ENCODE measurements at places on chromosomes 1 and 21. TPM values are rescaled to one million over a fixed set of nuclear protein-coding genes. Genes with fewer than 3 reads are reported as not detected.

Gene PEX10
- total RNA-seq, result 23.3 TPM

Gene NUAK2
- 3.7 TPM for total RNA-seq

Gene LIN28A
- not detected for total RNA-seq

Gene CLCA1
- total RNA-seq, result not detected

Gene OR2T33
- total RNA-seq, result not detected

GRCh38 chr1:3638027-3638426 lies 11.9 kb downstream of the WRAP73 start:
- H3K27ac ChIP-seq, result no peak overlapping the region
- H3K4me1 ChIP-seq, result no peaks in the 10 kb centered on the region
- no peaks in the 10 kb centered on the region for H3K36me3 ChIP-seq
- no peak overlapping the region for H3K4me3 ChIP-seq

- H3K4me1 ChIP-seq, result no peaks in the 10 kb centered on the region
- H3K27me3 ChIP-seq, result no peaks in the 10 kb centered on the region
- no peak for DNase-seq
- H3K27ac ChIP-seq, result no peak overlapping the region
- no peaks in the 10 kb centered on the region for H3K36me3 ChIP-seq
- H3K4me3 ChIP-seq, result no peak overlapping the region
Measured at GRCh38 chr1:163875927-163876320, 554.2 kb downstream of the NUF2 start.

GRCh38 chr1:94609619-94610018 lies 68.1 kb upstream of the F3 start:
- H3K36me3 ChIP-seq, result no peaks in the 10 kb centered on the region
- H3K27me3 ChIP-seq, result no peaks in the 10 kb centered on the region
- no peak overlapping the region for H3K4me3 ChIP-seq
- DNase-seq, result no peak
- H3K27ac ChIP-seq, result no peak overlapping the region

DNA sequence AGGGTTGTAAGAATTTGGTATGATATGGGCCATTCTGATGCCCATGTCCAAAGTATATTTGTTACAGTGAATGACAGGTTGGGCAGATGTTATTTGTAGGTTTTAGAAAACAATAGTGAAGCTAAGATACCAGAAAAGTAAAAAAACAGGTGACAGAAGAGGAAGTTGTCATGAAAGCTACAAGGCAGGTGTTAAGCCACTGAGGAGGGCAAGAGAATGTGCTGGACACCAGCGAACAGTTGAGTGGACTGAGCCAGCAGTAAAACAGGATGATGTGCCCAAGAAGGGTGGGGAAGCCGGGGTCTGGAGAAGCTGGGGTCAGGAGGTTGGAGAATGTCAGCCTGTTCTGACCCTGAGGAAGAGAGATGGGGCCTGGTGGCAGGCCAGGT lies 83.3 kb downstream of the DTL start:
- no peak overlapping the region for H3K27ac ChIP-seq
- no peaks in the 10 kb centered on the region for H3K36me3 ChIP-seq
- H3K27me3 ChIP-seq, result no peaks in the 10 kb centered on the region

GRCh38 chr1:42935313-42935895 lies 23.3 kb downstream of the SLC2A1 start:
- no peaks in the 10 kb centered on the region for H3K36me3 ChIP-seq
- no peak overlapping the region for H3K4me3 ChIP-seq
- H3K27me3 ChIP-seq, result no peaks in the 10 kb centered on the region
- peak; percentile 18 for DNase-seq

DNA sequence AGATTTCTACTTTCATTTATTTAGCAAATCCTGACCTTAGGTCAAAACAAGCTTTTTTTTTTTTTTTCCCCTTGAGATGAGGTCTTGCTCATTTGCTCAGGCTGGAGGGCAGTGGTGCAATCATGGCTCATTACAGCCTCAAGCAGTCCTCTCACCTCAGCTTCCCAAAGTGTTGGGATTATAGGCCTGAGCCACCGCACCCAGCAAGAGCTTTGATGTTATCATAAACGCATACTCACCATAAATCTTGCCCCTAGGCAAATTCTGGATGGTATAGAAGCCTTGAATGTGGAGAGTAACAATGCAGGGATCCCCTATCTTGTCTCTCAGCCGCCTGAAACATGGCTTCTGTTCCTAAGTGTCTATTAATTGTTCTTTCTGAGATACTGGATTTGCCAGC lies 24.8 kb upstream of the CLDN8 start:
- no peaks in the 10 kb centered on the region for H3K27me3 ChIP-seq
- no peak overlapping the region for H3K27ac ChIP-seq
- H3K36me3 ChIP-seq, result no peaks in the 10 kb centered on the region

DNA sequence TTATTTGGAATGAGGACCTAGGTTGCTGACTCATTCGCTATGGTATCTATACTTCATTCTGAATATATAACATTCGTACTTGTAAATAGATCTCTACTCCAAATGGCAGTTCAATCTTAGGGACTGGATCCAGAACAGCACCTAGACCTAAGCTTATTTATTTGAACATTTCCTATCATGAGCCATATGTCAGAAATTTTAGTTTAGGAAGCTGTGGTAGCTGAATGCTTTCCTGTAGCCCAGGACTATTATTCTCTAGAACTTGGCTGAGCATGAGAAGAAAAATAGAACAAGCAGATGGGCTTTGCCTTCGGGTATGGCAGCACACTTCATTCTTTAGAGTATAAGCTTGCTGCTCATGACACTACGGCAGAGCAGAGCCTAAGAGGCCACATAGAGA lies 1114.4 kb upstream of the B3GALT2 start:
- H3K4me1 ChIP-seq, result no peaks in the 10 kb centered on the region
- H3K36me3 ChIP-seq, result no peaks in the 10 kb centered on the region
- no peak for DNase-seq
- no peak overlapping the region for H3K27ac ChIP-seq

GRCh38 chr1:145985502-145986439 lies 10.6 kb downstream of the TXNIP start:
- H3K4me3 ChIP-seq, result no peak overlapping the region
- H3K4me1 ChIP-seq, result peaks cover 12% of the 10 kb centered on the region
- no peak overlapping the region for H3K27ac ChIP-seq
- no peaks in the 10 kb centered on the region for H3K36me3 ChIP-seq
- DNase-seq, result no peak

GRCh38 chr1:185155600-185156287 lies 1.0 kb downstream of the TRMT1L start:
- no peak for DNase-seq
- no peaks in the 10 kb centered on the region for H3K36me3 ChIP-seq
- H3K4me3 ChIP-seq, result peak overlapping the region; percentile 87
- H3K27ac ChIP-seq, result peak overlapping the region; percentile 100
- H3K27me3 ChIP-seq, result no peaks in the 10 kb centered on the region

DNA sequence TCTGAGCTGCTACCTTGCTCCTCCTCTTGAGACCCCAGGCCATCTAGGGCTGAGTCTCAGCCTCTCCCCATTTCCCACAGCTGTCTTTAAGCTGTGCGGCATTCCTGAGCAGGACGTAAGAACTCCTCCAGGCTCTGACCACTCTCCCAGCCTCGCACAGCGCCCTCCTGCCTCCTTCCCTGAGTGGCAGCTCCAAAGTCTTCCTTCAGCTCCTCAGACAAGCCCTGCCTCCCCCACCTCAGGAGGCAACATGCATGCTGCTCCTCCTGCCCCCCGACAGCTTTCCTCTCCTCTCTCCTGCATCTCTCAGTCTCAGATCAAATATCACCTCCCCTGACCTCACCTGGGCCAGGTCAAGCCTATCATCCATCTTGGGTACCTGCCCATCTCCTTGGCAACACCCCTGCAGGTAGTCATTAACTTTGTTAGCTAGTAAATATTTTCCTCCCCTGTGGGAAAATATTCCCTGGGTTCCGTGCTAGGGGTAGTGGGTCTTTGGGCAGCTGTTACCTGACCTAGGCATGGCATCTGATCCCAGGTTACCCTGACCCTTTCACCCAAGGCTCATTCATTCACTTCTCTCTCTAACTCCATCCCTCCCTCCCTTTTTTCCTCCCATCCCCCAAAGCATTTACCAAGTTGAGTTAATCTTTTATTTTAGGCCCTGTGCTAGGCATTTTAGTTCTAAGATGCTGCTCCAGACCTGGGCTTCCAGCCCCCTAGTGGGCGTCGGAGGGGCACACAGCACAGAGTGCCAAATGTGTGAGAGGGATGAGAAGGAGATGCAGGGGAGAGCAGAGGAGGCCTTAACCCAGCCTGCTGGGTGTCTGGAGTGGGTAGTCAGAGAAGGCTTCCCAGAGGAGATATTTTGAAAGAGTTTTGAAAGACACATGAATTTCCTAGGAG lies 419.9 kb downstream of the PTPRU start:
- no peak for DNase-seq
- no peak overlapping the region for H3K4me3 ChIP-seq
- H3K36me3 ChIP-seq, result no peaks in the 10 kb centered on the region
- no peaks in the 10 kb centered on the region for H3K4me1 ChIP-seq
- H3K27me3 ChIP-seq, result no peaks in the 10 kb centered on the region

DNA sequence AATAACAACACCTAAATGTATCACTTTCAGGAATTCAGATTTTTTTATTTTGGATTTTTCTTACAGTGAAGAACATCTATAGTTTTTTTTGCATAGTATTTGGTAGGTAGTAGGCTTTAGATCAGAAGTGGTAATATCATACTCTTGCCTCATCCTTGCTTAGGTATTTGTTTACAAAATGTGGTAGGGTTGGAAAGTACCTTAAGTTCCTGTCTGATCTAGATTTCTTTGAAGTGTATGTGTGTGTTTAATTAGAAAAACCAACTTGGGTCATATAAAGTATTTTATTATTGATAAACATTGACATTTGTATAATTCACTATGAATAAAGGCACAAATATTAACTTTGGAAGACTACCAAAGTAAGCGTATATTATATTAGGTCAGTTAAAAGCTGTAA lies 85.3 kb upstream of the GPR88 start:
- no peak overlapping the region for H3K27ac ChIP-seq
- no peak overlapping the region for H3K4me3 ChIP-seq
- H3K27me3 ChIP-seq, result no peaks in the 10 kb centered on the region
- no peaks in the 10 kb centered on the region for H3K4me1 ChIP-seq

DNA sequence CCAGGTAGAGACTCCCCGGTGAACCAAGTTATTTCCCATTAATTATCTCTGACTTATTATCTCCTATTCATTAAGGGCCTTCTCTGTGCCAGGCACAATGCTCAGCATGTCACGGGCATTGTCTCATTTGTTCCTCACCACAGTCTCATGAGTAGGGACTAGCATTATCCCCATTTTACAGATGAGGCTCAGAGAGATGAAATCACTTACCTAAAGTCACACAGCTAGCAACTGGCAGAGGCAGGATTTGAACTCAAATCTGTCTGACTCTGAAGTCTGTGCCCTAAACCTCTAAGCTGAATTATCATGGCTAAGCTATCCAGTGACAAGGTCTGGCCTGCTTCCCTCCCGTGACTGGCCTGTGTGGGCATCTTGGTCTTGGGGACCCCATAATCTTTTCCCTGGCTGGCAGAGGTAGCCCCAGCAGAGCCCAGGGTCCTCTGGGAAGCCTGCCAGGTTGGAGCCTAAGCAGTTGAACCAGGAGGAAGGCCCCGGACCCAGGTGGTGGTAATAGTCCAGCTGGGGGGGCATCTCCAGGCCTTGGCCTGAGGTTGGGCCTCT lies 4.5 kb downstream of the MAP7D1 start:
- H3K36me3 ChIP-seq, result no peaks in the 10 kb centered on the region
- no peaks in the 10 kb centered on the region for H3K27me3 ChIP-seq
- no peak for DNase-seq
- H3K4me3 ChIP-seq, result peak overlapping the region; percentile 32
- H3K27ac ChIP-seq, result peak overlapping the region; percentile 87

DNA sequence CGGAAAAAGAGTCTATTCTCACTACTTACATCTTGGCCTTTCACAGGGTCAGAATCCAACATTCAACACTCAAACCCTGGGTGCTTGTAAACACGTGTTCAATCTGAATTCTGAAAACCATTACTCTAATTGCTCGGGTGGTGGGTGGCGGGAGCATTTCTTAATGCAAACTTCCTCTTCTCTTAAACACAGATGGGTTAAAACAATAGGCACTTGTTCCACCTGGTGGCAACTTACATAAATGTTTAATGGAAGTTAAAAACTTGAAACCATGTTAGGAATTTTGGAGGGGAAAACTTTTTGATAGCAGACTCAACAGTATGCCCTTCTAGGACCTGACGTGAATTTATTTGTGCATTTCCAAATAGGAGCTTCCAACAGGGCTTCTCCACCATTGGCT lies 23.4 kb upstream of the TDRD10 start:
- H3K4me1 ChIP-seq, result no peaks in the 10 kb centered on the region
- H3K4me3 ChIP-seq, result no peak overlapping the region
- no peak overlapping the region for H3K27ac ChIP-seq
- DNase-seq, result no peak
- no peaks in the 10 kb centered on the region for H3K36me3 ChIP-seq

GRCh38 chr21:16085421-16085820 lies 355.6 kb downstream of the USP25 start:
- no peak overlapping the region for H3K27ac ChIP-seq
- H3K4me1 ChIP-seq, result no peaks in the 10 kb centered on the region
- no peaks in the 10 kb centered on the region for H3K27me3 ChIP-seq
- DNase-seq, result no peak
- no peak overlapping the region for H3K4me3 ChIP-seq

DNA sequence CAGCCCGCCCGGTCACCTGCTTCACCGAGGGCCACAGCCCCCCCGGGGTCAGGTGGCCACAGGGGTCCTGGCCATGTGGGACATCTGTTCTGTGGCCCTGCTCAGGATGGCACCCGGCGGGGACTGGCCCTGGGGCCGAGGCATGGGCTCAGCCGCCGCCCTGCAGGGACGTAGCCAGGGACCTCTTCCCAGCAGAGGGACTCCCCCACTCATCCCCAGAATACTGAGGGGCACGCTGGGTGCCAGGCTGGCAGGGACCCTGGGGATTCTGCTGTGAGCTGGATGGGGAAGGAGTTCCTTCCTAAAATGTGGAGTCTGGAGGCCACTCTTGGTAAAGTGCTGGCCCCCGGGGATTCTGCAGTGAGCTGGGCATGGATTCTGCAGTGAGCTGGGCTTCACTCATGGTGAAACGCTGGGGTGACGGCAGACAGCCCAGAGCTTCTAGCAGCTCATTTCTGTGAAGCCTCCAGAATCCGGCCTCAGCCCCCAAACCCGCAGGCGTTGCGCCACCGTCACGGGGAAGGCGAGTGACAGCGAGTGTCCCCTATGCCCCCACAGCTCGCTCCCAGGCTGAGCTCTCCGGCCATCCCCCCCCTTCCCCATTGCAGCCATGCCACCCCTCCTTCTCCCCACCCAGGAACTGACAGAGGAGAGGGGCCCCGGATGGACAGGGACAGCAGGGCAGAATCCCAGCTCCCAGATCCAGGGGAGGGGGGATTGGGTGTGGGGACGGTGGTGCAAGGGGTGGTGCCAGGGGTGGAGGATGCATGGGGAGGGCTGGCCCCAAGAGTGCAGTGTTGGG lies 1.4 kb downstream of the ITGB2 start:
- no peak overlapping the region for H3K4me3 ChIP-seq
- DNase-seq, result no peak
- no peaks in the 10 kb centered on the region for H3K36me3 ChIP-seq
- H3K27ac ChIP-seq, result no peak overlapping the region
- H3K4me1 ChIP-seq, result no peaks in the 10 kb centered on the region

DNA sequence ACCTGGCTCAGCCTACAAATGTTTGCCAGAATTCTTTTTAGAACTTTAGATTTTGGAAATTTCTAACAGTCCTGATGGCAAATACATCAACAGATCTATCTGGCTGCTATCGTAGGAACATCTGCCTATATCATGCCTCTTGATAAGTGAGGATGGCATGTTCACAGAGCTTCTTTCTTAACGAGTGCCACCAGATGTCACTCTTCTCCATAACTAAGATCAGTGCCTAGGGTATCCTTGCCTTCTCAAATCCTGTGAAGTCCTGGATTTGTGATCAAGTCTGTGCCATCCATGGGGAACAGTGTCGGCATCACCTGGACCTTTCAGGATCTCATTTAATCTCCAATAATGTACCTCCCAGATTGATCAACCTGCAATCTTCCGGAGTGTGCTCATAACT lies 36.5 kb upstream of the CD5L start:
- no peak for DNase-seq
- no peak overlapping the region for H3K27ac ChIP-seq
- H3K4me3 ChIP-seq, result no peak overlapping the region
- H3K27me3 ChIP-seq, result no peaks in the 10 kb centered on the region
